Amniotic stem cell (primary cell): ENCODE measurements at places on chromosomes 4 and X.

GRCh38 chr4:10203851-10204250, 87.3 kb upstream of the WDR1 start:
- no peak for DNase-seq

- no peak for DNase-seq
These were observed 64.5 kb downstream of the MID1 start for GRCh38 chrX:10555846-10556245.

GRCh38 chrX:86194758-86195157, 46.5 kb downstream of the DACH2 start:
- DNase-seq = no peak

DNA sequence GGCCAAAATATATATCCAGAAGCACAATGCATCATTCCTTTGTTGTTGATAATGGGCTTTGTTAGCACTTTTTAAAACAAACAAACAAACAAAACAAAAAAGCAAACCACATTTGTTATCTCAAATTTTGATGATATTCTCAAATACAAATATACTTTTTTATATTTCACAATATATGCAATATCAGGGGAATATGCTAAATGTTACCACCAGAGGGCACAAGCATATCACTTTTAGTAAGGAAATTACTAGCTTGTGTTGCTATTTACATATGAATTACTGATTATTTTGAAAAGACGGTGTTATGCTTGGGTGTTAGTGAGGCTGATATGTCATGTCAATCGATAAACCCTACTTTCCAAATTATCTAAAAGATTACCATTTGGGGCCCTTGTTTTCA, 29.1 kb downstream of the RIPPLY1 start:
- DNase-seq = peak; percentile 54

GRCh38 chrX:50188859-50189600, 11.8 kb downstream of the AKAP4 start:
- no peak for DNase-seq

GRCh38 chr4:154313004-154313585, 178.5 kb downstream of the DCHS2 start:
- DNase-seq = peak; percentile 5

DNA sequence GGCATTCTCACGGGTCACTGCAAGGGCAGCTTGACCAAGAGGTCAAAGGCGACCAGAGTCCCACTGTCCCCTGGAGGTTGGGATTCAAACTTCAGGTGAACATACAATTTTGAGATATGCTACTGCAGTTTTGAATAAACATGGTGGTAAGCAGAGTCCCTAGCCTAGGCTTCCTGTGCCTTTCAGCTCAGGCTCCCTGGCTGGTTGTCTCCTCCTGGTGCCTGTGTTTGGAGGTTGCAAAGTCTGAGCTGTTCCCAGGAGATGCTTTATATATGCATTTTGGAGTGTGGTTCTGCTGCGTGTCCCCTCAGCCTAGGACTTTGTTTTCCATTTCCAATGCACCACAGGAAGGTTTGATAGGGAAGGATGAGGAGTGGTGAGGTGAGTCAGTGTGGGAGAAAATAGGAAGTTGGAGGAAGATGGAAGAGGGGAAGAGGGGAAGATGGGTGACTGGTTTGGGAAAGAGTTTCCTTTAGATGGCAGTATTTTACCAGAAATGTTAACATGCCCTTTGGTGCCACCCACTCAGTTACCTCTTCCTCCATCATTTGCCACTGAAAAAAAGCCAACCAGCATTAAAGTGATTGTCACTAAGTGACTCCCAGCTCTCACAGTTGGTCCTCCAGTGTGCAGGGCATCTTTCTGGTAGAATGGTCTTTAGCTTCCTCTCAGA, 211.7 kb upstream of the AGTR2 start:
- no peak for DNase-seq
